Umbilical cord (tissue), 2 donors: ENCODE measurements at places on chromosomes 4 and X. TPM values are rescaled to one million over a fixed set of nuclear protein-coding genes. Genes with fewer than 3 reads are reported as not detected.
A peak's percentile ranks its signal among the peaks of the same experiment; 100 is the strongest.

DNA sequence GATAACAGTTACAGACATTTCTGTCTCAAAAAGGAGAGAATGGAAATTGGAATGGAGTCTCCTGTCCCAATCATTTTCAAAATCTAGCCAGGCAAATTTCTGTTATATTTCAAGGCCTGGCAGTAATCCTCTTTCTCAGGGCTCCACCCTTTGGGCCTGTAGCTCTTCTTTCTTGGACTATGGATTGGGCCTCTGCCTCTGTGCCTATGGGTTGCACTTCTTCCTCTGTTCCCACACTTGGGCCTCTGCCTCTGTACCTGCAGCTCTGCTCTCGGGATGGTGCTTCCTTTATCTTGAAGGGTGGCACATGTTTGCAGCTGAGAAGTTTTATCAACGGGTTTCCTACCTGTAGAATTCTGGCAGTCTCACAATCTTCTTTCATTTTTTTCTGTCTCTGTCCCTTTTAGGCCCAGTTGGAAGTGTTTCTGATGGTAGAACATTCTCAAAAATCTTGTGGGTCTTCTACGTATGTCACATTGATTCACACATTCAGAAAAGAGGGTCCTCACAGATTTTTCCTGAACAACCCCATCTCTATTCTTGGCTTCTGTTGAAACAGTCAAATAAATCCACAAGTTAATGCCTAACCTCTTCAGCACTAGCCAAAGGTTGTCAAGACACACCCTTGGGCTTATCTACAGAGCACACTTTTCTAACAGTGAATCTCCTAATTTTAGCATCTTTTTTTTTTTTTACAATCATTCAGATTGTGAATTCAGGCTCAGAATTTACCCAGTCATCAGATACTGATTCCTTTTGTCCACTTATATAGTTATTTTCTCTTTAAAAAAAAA, 719.0 kb downstream of the RPA4 start:
- no peak for DNase-seq

- DNase-seq: peak; percentile 57
Measured at GRCh38 chr4:88219099-88219498, 60.7 kb upstream of the ABCG2 start.

DNA sequence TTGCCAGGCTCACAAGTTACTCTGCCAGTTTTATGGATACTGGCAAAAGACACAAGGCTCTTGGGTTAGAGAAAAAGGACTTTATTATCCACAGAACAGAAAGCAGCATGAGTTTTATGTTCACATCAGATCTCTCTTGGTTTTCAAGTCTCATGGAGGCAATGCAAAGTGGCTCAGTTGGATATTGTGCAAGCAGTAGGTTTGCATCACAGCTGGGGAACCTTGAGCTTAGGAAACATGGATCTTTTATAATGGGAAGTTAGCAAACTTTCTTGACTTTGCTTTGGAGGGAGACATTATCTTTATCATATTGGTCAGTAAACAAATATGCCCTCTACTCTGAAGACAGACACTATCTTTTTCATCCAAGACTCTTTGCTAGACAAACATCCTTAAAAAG, 109.2 kb upstream of the GRPR start:
- DNase-seq: no peak

DNA sequence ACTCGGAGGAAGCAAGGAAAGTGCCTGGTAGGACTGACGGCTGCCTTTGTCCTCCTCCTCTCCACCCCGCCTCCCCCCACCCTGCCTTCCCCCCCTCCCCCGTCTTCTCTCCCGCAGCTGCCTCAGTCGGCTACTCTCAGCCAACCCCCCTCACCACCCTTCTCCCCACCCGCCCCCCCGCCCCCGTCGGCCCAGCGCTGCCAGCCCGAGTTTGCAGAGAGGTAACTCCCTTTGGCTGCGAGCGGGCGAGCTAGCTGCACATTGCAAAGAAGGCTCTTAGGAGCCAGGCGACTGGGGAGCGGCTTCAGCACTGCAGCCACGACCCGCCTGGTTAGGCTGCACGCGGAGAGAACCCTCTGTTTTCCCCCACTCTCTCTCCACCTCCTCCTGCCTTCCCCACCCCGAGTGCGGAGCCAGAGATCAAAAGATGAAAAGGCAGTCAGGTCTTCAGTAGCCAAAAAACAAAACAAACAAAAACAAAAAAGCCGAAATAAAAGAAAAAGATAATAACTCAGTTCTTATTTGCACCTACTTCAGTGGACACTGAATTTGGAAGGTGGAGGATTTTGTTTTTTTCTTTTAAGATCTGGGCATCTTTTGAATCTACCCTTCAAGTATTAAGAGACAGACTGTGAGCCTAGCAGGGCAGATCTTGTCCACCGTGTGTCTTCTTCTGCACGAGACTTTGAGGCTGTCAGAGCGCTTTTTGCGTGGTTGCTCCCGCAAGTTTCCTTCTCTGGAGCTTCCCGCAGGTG, 637 bp downstream of the AR start:
- DNase-seq: no peak

- no peak for DNase-seq
Measured at GRCh38 chr4:85784947-85785346, 310.0 kb downstream of the ARHGAP24 start.

DNA sequence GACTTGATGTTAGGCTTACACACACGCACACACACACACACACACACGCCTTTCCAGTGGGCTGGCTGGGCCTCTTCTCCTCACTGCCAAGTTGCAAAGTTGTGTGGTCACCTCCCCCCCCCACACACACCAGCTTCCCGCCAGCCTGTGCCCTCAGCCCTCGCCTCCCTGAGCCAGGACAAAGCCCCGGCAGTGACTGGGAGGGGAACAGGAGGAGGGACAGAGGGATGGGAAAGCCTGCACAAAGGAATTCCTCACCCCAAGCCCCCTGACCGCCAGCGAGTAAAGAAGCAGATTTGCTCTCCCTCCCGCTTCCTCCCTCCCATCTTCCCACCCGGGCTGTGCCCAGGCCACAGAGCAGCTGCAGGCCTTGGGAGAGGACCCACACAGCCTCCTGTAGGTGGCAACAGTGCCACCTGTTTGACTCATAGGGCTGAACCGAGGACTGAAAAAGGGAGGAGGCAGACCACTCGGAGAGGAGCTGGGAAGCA, at the start of gene GDPD2:
TSS of gene GDPD2 (plus strand) at position 464 of the 491 bp plus-strand sequence. CDS start 1,671 bp downstream, outside the sequence.
- no peak for DNase-seq

DNA sequence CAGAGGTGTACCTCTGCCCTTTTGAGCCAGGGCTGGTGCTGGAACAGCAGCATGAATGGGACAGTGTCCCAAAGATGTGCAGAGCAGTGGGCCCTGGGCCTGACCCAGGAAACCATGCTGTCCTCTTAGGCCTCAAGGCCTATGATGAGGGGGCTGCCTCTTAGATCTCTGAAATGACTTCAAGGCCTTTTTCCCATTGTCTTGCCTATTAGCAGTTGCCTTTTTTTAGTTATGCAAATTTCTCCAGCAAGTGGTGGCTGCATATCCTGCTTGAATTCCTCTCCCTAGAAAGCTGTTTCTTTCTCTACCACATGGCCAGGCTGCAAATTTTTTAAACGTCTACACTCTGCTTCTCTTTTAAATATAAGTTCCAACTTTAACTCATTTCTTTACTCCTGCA, 160.3 kb downstream of the CFAP299 start:
- no peak for DNase-seq

- DNase-seq: no peak
Measured at GRCh38 chr4:158458271-158458895, 63.3 kb upstream of the RXFP1 start.

DNA sequence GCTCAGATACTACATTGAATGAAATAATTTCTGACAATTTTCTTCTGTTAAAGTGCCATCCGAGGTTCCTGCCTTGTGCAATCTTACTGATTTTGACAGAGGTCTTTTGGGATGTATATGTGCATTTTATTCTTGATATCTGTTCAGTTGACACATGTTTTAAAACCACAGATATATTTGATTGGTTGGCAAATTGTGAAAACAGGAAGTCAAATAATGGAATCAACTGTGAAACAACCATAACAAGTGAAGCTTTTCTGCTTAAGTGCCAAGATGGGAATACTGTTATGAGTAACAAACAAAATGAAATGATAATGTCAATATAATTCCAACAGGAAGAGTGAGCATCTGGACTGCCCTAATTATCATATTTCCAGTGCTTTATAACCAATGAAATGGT, 84.9 kb upstream of the TET2 start:
- no peak for DNase-seq

- peak; percentile 78 for DNase-seq
Measured at GRCh38 chr4:4779054-4779453, 80.4 kb upstream of the MSX1 start.

DNA sequence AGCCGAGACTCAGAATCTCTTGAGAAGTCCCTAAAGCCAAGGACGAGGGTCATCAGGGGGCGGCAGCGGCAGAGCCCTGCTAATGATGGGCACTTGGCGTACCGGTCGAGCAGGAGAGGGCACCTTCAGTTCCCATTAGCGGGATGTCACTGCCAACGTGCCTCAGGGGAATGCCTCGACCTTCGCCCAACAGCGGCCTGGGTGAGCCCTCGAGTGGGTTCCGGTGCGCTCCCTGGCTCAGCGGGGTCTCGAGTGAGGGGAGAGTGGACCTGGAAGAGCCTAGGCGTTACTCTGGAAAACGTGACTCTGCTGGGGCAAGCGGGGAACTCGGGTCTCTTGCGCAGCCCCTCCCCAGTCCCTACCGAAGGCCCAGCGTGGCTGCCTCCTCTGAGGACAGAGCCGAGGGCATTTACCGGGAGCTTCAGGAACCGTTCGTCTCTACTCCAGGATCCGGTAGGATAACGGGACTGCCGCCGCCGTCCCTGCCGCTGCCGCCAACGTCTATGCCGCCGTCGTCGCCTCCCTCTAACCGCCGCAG, 36.9 kb downstream of the PGRMC1 start:
- DNase-seq: no peak

GRCh38 chr4:100424376-100424775, 93.4 kb downstream of the EMCN start:
- DNase-seq: no peak

DNA sequence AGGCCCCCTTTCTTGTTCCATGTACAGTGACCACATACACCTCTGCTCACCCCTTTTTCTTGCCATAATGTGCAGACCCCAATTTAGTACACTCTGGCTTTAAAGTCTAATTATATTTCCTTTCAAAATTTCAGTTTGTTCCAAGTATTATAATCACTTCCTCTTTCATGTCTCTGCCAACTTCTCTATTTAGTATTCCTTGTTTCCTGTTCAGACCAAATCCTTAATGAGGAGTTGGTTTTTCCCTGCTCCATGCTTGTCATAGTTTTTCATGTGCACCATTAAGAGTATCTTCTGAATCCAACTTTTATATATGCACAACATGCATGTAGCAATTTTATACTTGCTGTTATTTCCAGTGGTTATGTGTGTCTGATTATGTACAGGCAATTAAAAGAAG, 32.3 kb downstream of the USP53 start:
- DNase-seq: no peak

- peak; percentile 17 for DNase-seq
Measured at GRCh38 chr4:165379678-165380064, 863 bp downstream of the CPE start.

DNA sequence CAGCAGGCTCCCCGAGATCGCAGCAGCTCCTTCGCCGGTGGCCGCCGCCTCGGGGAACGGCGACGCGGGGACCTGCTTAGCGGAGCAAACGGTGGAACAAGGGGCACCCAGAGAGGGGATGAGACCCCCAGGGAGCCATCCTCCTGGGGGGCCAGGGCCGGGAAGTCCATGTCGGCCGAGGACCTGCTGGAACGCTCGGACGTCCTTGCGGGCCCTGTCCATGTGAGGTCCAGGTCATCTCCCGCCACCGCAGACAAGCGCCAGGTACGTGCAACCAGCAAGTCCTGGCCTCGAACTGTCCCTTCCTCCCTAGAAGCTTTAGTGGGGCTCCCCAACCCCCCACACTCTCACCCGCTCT, 156.3 kb downstream of the SOWAHB start:
- no peak for DNase-seq

- DNase-seq: no peak
Measured at GRCh38 chr4:86788826-86789225, 60.4 kb downstream of the SLC10A6 start.

- DNase-seq: no peak
Measured at GRCh38 chr4:8514391-8514790, 65.8 kb upstream of the GPR78 start.

- DNase-seq: no peak
Measured at GRCh38 chr4:165382640-165383039, 3.8 kb downstream of the CPE start.

Gene CYLC1
- 8.9 TPM for total RNA-seq

Gene FGF13
- total RNA-seq: 25.3 TPM

Gene SULT1B1
- total RNA-seq: 7.9 TPM

Gene CLCN5
- 10.4 TPM for total RNA-seq
